Stimulated activated CD8-positive, alpha-beta memory T cell treated with anti-CD3 and anti-CD28 coated beads, Interleukin-15, amount 100 ng/mL, for 24 hours (primary cell): ENCODE measurements at places on chromosomes 5 and 9.
A peak's percentile ranks its signal among the peaks of the same experiment; 100 is the strongest.

DNA sequence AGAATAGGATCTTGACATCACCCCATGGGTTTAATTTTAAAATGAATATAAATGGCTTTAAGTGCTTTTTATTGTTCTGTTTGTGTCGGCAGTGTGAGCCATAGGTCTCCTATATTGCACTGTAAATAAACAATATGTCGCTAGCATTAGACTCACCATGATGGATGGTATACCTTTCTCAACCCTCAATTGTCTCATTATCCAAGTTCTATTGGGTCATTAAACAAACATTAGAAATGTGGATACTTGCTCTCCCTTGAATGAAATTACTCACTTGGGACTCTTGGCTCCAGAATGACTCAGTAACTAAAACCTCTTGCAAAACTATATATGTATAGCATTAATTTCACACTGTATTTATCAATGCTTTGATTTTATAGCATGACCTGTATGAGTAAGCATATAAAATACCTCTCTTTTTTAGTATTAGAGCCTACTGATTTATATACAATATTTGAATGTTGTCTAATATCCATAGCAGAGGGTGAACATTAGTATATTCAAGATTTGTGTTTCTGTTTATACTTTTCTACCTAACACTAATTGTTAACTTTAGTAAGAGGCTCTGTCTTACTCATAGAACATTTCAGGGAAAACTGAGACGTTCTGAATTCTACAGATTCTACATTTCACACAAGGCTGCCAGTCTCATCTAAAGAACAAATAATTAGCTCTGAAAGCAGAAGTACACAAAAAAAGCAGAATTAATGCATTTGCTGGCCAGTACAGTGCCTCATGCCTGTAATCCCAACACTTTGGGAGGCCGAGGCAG is 303.8 kb upstream of the PRR16 start:
- DNase-seq = no peak

DNA sequence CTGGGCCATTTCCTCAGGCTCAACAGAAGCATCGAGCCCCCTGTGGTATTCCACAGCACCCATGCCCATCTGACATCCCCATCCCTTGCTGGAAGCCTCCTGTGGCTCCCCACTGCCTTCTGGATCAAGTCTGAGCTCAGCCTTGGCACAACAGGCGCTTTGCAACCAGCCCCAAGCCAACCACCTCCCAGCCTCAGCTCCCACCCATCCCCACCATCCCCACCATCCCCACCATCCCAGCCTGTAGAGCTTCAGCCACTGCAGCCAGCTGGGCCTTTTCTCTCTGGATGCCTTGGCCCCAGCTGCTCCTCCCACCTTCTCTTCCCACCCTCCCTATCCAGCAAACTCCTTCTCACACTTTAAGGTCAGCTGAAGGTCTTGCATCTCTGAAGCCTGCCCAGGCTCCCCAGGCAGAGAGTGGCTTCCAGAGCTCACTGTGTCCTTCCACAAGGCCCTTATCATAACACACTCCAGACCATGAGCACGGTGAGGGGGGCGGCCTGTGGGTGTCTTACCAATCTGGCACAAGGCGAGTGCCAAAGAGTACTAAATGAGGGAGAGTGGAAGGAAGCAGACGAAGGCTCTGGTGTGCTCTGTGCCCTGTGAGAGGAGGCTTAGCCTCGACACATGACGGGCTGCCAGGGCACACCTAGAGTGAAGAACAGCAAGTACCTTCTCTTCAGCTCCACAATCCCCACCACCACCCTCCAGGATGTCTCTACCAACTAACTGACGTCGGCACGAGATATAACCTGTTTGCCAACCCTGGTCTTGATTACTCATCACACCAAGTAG is 6.5 kb downstream of the HIGD2A start:
- DNase-seq = no peak

DNA sequence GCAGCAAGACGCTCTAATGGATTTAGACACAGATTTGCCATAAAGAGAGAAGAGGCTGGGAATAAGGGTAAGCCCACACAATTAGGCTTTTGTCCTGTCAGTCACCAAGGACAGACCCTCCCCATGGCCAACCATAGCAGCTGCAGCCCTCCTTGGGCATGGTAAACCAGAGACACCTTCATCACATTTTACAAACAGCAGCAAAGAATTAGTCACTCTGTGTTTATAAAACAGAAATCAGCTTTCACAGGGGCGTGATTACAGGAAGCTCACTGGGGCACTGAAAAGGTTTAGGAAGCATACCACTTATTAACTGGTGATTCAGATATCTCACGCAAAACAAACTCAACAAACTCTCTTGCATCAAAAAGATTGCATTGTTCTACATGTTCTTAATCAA is 37.3 kb upstream of the ZNF622 start:
- DNase-seq = no peak

DNA sequence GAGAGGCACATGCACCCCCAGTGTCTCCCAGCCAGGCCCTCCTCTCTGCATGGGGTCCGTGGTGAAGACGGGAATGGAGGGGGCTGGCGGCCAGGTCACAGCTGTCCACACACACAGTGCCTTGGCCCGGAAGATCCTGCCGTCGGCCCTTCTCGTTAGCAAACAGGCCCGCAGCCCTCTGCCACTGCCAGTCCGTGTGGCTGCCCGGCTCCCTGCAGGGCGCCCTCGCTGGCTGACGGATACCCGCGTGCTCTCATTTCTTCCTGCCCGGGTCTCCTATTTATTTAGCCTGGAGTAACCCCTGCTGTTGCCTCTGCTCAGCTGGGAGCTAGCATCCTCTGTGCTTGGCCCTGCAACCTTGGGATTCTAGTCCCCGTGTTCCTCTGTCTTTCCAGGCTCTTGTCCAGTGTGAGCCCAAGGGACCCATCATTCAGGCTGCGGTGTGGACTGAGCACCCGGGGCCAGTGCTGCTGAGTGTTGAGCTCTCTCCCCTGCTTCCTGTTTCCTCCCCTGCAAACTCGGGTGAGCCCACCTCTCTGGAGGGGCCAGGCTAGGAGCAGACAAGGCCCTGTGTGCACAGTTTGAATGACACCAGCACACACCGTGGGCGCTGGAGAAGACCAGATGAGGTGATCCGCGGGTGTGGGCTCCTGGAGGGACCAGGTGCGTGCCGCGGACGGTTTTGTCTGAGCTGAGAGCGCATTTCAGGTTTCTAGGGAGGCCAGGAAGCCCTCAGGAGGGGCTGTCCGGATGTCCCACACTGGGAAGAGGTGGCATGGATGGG is 14.6 kb upstream of the RNU6ATAC start:
- DNase-seq = no peak

DNA sequence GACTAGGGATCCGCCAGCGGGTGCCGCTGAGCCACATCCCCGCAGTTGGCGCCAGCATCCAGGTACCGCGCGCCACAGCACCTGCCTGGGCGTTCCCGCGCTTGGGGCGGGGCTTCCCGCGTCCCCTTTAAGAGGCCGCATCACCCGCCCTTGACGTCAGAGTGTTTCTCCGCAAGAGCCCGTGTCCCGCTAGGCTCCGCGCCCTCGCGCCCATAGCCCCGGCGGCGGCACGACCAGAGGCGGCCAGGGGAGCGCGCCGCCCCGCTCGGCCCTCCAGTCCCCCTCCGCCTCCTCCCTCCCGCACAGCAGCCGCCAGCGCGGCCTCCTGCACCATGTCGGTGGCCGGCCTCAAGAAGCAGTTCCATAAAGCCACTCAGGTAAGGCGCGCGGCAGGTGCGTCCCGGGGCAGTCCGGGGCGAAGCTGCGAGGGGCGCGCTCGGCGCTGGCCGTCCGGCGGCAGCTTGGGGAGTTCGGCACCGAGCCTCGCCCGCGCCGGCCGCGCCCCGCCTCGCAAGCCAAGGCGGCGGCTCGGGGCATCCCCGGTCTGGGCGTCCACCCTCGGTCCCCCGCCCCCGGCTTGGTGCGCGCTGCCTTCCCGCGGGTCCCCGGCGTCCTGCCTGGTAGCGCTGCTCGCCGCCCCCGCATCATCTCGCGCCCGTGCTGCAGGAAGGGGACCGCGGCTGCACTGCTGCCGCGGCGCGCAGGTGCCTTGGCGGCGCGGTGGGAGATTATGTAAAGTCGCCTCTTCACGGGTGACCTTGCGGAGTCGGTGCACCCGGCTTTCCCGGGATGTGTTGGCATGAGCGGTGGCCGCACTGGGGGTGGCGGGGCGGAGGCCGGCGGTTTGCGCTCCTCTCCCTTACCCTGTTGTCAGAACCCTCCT is at the start of gene SH3GL2:
Gene SH3GL2 (plus strand): TSS at position 156 of the 883 bp plus-strand sequence.
- DNase-seq = no peak

- no peak for DNase-seq
Measured at GRCh38 chr9:86636038-86636437, 281.8 kb upstream of the TUT7 start.

GRCh38 chr9:124834591-124834990 is 18.7 kb upstream of the WDR38 start:
- no peak for DNase-seq

DNA sequence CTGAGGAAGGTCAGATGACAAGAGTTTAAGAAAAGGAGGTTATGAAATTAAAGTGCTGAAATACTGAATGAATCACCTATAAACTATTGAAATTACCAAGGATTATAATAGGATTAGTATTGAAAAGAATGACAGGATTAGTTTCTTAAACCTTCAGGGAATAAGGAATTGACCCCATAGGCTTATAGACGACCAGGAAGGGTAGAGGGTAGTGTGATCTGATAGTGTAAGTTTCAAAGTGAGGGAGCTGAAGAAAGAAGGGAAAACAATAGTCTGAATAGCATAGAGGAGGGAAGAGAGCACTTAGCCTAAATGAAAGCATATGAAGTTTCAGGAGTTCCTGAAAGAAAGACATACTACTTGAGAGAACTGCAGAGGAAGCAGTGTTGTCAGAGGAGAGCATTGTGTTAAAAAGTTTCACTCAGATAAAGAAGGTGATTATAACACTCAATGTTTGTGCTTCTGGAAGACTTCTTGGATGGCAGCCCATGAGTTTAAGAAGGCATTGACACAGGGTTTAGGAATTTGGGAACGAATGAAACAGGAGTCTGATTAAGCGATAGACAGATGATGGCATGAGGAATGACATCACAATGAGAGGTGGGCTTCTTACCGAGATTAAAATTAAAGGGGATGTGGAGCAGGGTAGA is 557.9 kb upstream of the GRAMD2B start:
- no peak for DNase-seq

DNA sequence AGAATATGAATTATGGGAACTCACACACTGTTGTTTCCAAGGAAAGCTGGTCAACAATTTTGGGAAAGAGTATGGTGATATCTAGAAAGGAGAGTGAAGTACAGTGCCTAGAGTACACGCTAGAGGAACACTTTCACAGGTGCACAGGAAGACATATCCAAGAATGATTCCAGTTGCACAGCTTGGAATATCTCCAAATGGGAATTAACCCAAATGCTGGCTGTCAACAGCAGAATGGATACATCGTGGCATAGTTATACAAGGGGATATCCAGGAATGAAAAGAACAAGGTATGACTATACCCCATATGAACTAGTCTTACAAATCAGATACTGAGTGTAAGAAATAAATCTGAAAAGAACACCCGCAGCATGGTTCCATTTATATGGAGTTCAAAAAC is 231.3 kb downstream of the FSTL4 start:
- DNase-seq = no peak

- DNase-seq = no peak
Measured at GRCh38 chr9:4689687-4690104, 10.3 kb downstream of the CDC37L1 start.

DNA sequence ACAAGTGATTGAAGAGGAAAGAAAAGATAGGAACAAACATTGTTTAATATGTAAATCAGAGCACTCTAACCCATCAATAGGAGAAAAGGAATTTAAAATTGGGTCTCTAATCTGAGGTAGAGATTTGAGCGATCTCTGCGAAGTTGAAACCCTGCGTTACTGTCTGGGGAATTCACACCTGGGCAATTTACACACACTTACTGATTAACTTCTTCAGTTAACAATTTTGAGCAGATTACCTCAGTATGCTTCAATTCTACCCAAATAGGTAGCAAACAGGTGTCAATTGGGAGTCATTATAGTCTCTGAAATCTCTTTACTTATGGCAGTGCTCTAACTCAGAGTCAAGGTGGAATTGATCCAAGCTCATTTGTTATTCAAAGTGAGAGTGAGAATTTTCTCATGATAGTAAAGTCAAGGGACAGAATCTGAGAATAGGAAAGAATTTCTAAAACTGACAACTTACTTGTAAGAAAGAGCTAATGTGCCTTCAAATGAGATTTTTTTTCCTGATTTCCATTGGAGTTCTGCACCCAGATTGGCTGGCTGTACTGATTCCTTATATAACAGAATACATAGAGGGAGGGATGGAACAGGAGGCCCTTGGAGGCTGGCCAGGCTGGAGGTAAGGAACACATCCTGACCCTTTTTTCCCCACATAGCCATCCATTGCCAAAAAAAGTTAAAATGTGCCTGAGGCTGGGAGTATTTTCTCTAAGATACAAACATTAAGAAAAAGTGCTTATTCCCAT is 27.1 kb upstream of the IFNA14 start:
- no peak for DNase-seq

- DNase-seq = peak; percentile 90
Measured at GRCh38 chr5:176415952-176416924, at the start of gene CLTB. TSS of gene CLTB (minus strand) at chr5:176416539. CDS start at chr5:176416363, 176 bp downstream.

DNA sequence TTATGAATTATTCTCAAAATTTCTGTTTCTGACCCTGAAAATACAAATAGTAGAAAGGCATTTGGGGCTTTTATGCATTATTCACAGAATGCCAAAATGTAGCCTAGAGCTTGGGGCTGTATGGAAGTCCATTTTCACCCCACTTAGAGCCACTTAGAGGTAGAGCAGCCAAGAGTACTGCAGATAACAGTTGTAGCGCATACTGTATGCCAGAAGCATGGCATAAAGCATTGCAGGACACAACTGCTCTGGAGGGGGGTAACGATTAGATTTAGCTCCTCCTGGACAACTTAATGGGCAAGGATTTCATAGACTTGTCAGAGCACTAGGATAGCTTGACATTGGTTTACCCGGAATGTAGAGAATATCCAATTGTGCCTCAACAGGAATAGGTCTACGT is 15.7 kb downstream of the SLC31A1 start:
- no peak for DNase-seq

DNA sequence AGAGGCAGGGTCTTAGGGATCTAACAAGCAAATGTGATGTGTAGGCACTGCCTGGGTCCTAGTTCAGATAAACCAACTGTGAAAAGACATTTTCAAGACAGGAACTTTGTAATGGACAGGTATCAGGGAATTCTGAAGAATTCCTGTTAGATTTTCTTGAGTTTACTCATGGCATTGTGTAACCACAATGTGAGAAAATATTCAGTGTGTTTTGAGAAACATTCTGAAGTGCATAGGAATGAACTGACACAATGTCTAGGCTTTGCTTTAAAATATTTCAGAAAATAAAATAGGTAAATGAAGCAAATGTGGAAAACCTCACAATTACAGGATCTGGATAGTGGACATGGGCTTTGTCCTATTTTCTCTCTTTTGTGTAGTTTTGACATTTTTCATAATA is 15.2 kb upstream of the AFAP1L1 start:
- DNase-seq = no peak

- DNase-seq = no peak
Measured at GRCh38 chr5:16007750-16008415, 171.7 kb downstream of the MARCHF11 start.

GRCh38 chr9:129405089-129405826 is 215.6 kb downstream of the C9orf50 start:
- DNase-seq = no peak
